Astrocyte (in vitro differentiated cells and primary cell): ENCODE measurements at places on chromosomes 11 and 22.
A peak's percentile ranks its signal among the peaks of the same experiment; 100 is the strongest.

GRCh38 chr22:46775850-46776826 is 13.7 kb downstream of the TBC1D22A start:
- DNase-seq = no peak

GRCh38 chr11:27571154-27571810 is 64.7 kb upstream of the LIN7C start:
- DNase-seq = peak; percentile 76

DNA sequence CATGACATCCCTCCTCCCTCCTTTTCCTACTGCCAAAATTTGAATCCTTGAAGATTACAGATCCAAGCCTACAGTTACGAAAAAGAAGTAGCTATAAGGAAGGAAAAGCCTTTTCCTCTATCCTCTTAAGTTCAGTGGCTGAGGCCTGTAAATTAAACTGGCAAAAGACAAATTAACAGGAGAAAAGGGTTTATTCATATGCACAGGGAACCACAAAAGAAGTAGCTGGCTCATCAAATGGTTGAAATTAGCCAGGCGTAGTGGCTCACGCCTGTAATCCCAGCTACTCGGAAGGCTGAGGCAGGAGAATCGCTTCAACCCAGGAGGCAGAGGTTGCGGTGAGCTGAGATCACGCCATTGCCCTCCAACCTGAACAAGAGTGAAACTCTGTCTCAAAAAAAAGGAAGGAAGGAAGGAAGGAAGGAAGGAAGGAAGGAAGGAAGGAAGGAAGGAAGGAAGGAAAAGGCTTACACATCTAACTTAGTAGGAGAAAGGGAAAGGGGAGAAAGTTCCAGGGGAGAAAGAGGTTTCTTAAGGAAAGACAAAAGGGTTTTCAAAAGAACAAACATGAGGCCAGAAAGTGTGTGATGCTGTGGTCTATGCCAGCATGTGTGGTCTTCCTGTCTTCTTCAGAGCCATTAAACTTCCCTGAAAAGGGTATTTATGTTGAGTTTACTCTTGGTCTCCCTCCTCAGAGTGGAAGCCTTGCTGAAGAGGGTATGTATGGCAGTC is 5.1 kb upstream of the SMPD1 start:
- DNase-seq = no peak

DNA sequence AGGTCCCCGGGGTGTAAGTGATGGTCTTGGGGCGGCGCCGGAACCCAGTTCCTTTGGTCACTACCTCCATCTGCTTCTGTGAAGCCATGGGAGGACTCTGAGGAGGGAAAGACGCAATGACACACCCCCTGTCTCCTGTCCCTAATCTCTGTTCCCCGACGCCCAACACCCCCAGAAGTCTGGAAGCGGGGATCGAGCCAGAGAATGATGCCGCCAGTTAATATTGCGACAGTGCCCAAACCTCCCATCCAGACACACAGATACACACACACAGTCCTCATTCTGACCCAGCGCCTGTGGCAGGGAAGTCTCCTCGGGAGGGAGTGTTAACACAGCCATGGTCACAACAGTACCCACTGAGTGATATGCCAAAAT is 352 bp downstream of the C22orf23 start:
- no peak for DNase-seq

DNA sequence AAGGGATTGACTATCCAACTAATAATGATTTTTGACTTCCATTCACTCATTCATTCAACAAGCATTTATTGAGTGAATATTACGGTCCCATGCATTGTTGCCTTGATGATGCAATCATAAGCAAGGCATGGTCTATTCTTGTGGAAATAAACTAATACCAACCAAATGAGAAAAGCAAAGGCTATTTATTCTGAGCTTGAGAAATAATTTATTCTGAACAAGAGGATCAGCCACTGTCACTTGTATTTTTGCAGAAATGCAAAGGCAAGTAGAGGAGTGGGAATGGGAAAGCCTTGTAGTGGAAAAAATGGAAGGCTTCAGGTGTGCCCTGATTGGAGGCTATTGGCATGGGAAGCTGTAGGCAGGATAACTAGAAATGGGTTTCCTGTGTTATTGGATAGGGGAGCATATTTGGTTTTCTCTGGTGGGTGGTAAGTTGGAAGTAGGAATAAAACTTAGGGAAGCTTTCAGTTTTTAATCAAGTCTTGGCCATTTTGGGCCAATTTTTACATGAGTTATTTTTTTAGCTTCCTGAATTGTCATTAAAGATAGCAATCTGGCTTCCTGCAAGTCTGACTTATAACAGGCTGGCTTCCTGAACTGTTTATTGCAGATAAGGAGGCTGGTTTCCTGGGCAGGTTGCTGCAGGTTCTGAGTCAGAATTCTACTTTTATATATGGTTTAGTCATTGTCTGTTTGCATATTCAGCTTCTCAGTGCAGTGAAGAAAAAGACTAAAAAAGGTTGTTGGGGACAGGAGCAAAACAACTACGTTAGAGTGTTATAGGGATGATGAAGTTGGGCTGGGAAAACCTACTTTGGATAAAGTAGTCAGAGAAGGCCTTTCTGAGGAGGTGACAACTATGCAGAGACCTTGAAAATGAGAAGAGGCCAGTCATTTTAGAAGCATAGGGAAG is 106.7 kb downstream of the APIP start:
- peak; percentile 65 for DNase-seq

- no peak for DNase-seq
Measured at GRCh38 chr11:98409069-98409468, 611.7 kb upstream of the CNTN5 start.

GRCh38 chr11:78685156-78685555 is 110.5 kb upstream of the NARS2 start:
- DNase-seq = no peak

DNA sequence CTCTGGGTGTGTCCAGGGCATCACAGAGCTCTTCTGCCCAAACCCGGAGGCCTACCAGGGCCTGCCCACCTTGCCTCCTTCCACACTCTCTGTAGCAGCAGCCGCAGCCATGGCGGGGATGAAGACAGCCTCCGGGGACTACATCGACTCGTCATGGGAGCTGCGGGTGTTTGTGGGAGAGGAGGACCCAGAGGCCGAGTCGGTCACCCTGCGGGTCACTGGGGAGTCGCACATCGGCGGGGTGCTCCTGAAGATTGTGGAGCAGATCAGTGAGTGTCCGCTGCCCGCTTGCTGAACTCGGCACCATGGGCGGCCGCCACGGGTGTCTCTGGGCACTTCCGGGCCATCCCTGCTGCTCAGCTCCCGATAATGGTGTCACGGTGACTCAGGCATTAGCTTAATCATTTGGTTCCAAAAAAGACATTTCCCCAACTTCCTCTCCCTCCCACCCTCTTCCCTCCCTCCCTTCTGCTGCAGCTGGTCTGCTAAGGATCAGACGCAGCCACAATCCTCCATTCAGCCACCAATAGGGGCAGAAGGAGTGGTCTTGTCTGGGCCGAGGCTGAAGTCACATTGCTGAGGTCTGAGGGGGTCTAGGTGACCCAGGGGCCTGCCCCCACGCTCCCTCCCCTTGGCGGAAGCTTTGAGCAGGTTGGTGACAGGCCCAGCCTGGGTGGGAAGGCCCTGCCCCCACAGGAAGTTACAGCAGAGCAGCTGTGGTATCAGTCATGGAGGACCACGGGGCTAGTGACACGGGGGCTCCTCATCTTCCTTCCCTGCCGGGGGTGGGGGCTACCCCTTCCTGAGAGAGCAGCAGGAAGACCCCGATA is 950 bp downstream of the FERMT3 start:
- peak; percentile 73 for DNase-seq

DNA sequence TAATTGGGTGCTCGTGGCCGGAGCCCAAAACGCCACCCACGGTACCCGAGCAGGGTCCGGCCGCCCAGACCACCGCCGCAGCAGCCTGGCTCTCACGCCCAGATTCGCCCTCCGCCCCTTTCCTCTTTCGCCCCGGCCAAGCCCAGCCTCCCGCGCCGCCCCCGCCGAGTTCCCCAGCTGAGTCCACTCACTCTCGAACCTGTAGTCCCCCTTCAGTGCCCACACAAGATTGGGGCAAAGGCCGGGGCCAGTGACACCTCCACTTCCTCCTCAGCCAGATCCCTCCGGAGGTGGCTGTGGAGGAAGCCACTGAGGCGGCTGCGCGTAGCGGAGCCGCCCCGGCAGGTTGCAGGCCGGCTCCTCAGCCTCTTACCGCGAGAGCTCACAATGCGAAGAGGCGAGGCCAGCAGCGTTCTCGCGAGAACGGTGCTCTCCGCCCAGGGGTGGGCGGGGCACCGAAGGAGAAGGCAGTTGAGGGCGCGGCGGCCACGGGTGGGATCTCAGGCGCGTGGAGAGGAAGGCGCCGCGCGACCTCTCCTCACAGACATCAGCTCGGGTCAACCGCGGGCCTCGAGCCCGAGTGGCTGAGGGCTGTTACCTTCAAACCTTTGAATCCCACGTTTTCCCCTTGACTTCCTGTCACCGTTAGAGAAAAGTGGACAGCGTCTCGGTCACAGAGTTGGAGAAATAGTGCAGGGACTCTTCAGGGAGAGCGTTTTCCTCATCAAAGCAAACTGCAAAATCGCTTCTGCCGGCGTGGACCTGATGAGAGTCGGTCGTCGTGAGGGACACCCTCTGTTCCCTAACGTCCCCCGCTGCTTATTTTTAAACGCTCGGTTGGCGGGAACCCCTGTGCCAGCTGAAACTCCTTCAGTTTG is at the start of gene BTBD10:
Gene BTBD10 (minus strand): TSS at position 322 of the 878 bp plus-strand sequence. CDS start 18,098 bp downstream, outside the sequence.
- DNase-seq = peak; percentile 78

- DNase-seq = no peak
Measured at GRCh38 chr11:18650353-18650752, 16.2 kb upstream of the SPTY2D1 start.

DNA sequence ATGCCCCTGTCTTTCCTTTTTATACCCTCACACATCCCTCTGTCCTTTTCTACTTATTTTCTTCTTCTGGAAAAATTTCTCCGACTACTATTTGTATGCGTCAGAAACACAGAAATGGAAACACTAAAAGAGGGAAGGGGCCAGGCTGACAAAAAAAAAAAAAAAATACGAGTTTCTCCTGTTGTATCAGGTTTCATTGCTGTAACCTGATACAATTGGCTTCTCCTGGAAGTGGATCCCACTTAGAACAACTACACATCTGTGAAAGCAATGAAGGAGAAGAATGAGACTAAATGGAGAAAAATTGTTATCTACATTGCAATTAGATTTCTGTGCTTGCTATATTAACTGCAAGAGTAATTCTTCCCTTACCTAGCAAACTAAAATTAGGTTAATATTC is 393.9 kb downstream of the GUCY1A2 start:
- peak; percentile 15 for DNase-seq

DNA sequence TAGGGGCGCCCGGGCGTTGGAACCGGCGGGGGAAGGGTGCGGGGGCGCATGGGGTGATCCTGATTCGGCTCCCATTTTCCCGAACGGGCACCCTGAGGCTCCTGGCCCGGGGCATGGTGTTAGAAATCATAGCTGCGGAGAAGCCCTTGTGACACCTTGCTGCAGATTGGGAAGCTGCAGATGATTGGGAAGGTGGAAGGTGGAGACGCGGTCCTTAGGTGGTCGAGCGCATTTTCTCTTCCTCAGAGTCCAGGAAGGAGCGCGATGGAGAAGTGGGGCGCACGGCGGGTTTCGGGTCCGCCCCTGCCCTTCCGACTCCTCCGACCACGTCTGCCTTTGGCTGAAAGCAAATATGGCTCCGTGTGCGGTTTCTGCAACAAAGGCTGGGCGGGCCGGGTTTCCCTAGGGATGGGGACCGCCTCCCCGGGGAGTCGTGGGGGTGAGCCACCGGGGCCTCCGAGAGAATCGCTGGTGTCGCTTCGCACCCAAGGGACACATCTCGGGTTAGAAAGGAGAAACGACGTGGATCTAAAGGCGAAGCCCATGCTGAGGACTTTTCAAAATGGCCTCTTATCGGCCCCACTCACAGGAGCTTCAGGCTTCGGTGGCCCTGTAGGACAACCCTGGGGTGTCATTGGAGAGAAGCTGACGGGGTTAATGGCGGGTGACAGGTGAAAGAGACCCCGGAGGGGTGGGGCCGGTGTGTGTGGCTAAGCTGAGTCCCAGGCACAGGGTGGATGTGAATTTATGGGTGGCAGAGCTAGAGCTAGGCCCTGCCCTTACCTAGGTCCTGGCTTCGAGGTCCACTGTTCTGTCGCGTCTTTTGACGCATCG is 707 bp upstream of the FTH1 start:
- no peak for DNase-seq

GRCh38 chr22:19631899-19632667 is 82.2 kb upstream of the SEPTIN5 start:
- DNase-seq = peak; percentile 24
